ENCODE measurements at places on chromosomes 7 and 10. TPM values are rescaled to one million over a fixed set of nuclear protein-coding genes. Genes with fewer than 3 reads are reported as not detected.

OGDHL gene
- total RNA-seq: 0.18 TPM

- DNase-seq: no peak
These were observed 46.4 kb upstream of the NXPH1 start for GRCh38 chr7:8386926-8387550.

DNA sequence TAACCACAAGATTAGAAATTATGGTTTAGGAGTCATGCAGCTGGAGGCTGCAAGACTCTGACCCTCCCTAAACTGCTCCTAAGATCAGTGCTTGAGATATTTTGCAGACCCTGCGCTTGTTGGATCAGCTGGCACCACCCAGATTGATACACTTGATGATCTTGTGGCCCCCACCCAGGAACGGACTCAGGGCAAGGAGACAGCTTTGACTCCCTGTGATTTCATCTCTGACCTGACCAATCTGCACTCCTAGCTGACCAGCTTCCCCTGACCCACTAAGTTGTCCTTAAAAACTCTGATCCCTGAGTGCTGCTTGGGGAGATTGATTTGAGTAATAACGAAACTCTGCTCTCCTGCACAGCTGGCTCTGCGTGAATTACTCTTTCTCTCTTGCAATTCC lies 8.0 kb upstream of the RAB18 start:
- no peak for DNase-seq

DNA sequence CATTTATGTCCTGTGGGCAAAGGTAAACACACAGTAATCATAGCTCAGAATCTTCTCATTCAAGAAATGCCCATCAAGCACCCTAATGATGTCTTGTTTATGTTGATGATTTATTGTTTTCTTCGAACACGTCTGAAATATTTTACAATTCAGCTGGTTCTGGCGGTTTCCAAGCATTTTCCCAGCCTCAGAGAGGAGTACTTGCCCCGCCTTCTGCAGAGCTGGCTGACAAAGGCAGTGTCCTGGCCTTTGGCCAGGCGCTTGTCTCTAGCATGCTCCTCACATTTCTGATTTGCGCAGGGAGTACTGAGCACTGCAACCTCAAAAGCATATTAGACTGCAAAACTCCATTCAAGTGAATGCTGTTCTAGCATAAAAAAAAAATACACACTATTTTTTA lies 314.2 kb upstream of the GNAI1 start:
- DNase-seq: peak; percentile 85

HELLS gene
- 65.8 TPM for total RNA-seq

DNA sequence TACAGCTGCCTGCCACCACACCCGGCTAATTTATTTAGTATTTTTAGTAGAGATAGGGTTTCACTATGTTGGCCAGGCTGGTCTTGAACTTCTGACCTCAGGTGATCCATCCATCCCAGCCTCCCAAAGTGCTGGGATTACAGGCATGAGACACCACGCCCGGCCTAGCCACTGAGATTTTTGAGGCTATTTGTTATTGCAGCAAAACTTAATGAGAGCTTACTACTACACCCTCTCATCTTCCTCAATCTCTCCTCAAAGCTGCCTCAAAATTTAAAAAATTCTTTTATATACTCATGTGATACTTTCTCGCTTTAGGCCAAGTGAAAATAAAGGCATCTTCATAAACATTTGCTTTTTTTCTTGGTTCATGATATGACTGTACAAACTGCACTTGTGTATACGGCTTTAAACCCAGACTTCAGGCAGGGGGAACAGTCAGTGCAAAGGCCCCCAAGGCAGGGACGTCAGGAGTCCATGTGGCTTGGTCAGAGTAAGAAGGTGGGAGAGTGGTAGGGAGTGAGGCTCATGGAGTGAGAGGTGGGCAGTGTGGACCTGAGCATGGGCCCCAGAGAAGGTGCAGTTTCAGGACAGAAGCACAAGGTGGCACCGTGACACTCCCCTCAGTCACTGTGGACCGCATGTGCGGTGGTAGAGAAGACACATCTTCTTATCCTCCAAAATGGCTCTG lies 55.5 kb downstream of the SYPL1 start:
- peak; percentile 69 for DNase-seq

SCART1 gene
- total RNA-seq: 0.28 TPM

DNA sequence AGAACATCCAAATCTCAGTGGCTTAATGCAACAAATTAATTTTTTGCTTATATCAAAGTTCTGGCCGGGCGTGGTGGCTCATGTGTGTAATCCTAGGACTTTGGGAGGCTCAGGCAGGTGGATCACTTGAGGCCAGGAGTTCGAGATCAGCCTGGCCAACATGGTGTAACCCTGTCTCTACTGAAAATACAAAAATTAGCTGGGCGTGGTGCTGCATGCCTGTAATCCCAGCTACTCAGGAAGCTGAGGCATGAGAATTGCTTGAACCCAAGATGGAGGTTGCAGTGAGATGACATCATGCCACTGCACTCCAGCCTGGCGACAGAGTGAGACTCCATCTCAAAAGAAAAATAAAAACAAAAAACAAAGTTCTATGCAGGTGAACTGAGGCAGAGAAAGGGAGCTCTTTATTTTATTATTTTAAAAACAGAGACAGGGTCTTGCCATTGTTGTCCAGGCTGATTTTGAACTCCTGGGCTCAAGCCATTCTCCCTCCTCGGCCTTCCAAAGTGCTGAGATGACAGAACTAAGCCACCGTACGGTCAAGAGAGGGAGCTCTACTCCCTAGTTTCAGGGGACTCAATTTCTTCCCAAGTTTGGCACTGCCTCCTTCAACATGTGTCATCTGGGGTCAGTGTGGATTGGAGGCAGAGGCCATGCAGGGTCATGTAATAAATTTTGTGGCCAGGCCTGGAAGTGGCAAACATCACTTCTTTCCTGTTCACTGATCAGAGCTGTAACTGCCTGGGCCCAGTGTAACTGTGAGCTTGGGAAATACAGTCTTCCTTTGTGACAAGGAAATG lies 2.4 kb downstream of the ADCK2 start:
- peak; percentile 57 for DNase-seq

CCL26 gene
- total RNA-seq: not detected

DNA sequence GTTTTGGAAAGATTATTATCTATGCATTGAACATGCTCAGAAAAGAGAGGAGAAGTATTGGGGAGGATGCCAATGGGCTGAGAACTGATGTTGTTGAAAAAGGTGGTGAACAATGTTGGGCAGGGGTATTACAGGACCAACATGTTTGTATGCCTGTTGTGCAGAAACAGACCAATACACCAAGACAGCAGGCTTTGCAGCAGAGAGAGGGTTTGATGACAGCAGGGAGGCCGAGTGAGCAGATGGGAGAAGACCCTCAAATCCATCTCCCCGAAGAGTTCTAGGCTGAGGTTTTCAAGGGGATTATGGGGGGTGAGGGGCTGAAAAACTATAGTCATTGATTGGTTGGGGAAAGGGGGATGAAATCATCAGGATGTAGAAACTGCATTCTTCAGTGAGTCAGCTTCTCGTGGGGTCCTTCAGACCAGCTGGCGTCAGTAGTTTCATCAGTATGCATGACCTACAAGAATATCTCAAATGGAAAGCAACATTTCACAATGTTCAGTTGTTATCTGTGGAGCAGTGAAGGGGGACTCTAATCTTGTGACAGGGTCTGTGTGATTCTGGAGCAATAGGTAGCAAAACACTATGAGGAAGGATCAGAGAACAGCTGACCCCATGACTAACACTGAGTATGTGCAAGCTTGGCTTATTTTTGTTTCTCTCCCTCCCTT lies 167.8 kb downstream of the BAMBI start:
- DNase-seq: peak; percentile 85

AQP1 gene
- total RNA-seq: 0.18 TPM

PDE6C gene
- not detected for total RNA-seq

- DNase-seq: peak; percentile 59
These were observed 559 bp downstream of the TRA2A start for GRCh38 chr7:23531050-23531793.

GRCh38 chr7:47658886-47659635 lies 77.2 kb upstream of the TNS3 start:
- DNase-seq: no peak

DNA sequence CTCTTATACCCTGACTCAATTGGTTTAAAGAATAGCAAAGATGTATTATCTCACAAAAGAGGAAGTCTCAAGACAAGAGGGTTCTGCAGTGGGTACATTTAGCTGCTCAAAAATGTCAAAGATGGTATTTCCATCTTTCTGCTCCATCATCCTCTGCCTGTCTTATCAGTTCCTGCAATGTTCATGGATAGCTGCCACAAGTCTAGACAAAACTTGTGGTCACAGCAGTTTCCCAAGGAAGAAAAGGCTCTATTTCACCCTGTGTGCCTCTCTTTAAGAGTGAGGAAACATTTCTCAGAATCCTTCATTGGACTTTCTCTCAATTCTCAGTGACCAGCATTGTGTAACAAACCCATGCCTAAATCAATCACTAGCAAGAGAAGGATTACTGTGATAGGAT lies 634.2 kb upstream of the AUTS2 start:
- no peak for DNase-seq

CNPY4 gene
- 13.3 TPM for total RNA-seq

DNA sequence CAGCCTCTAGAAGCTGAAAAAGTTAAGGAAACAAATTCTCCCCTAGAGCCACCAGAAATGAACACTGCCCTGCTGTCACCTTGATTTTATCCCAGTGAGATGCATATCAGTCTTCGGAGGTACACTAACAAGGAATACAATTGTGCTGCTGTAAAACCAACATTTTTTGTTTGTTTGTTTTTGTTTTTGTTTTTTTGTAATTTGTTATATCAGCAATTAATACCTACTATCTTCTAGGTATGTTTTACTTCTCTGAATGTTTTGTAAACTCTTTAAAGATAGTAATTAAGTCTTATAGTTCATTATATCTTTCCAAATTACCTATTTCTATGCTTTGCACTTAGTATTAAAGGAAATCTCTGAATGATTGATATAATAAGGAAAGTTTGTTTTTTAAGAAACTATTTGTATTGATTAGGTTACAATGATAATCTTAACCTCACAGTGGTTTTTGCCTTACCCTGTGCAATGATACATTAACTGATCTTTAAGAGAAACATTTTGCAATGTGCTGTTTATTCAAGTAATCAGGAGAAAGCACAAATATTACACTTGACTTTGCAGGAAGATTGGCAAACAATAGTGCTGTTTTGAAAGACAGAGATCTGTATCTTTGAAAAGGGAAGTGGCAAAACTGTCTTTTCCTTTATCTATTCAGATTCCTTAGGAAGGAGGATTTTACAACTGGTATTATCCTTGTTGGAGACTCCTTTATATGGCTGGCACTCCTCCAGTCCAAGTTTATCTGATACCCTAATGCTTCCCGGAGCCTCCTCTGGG lies 11.3 kb upstream of the HGF start:
- DNase-seq: no peak

DNA sequence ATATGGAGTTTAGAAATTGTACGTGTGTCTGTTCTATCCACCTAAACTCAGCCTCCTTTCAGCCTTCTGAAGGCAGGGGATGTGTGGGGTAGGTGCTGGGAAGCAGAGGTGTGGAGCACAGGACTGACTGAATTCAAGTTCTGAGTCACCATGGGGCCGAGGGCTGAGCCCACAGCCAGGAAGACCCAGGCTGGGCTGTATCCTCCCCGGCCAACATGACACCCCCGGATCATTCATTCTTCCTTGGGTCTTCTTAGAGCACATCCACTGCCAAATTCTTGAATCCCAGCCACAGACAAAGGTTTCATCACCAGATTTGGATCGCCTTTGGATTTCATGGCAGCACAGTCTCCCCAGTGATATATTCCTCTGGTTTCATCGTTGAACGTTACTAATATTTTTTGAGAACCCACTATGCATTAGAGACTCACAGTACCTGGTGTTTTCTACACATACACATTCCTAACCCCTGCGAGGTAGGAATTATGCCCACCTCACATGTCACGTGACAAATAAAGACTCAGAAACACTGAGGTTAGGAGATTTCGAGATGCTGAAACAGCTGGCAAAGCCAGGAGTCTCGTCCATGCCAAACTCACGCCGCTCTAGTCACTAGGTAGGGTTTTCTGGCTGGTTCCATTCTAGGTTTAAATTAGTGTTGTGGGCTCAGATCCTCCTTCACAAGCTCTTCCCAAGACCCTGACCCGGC lies 26.9 kb downstream of the CCDC3 start:
- no peak for DNase-seq

DNA sequence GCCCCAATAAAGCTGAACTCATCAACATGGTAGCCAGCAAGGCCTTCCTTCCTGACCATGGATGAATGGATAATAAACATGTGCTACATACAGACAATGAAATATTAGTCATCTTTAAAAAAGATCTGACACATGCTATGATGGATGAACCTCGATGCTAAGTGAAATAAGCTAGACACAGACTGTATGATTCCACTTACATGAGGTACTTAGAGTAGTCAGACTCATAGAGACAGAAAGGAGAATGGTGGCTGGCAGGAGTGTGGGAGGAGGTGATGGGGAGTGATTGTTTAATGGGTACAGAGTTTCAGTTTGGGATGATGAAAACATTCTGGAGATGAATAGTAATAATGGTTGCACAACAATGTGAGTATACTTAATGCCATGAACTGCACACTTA lies 114.1 kb upstream of the SORCS3 start:
- DNase-seq: no peak

NEUROG3 gene
- not detected for total RNA-seq

PNLIP gene
- not detected for total RNA-seq

DNA sequence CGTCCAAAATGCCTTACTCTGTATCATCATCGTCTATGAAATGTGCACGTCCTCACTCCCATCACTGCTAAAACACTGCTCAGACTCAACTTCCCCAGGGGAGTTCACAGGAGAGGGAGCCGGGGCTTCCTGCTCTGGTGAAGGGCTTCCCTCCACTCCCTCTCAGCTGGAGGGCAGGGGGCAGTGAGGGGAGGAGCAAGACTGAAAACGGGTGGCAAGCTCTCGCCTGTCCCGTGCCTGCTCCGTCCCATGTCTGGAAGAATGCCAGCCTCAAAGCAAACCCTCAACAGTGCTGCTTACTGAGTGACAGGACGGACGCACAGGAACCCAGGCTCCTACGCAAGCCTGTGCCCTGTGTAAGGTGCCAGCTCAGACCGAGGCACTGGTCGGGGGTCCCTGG lies 25.1 kb downstream of the PRKAG2 start:
- no peak for DNase-seq

BMI1 gene
- total RNA-seq: 38.3 TPM

ADRA2A gene
- not detected for total RNA-seq

GRCh38 chr10:127283017-127283416 lies 86.6 kb upstream of the INSYN2A start:
- DNase-seq: no peak

GRCh38 chr10:6022660-6023059 lies 39.5 kb downstream of the IL2RA start:
- no peak for DNase-seq
